ENCODE measurements at places on chromosomes 16 and 17.

DNA sequence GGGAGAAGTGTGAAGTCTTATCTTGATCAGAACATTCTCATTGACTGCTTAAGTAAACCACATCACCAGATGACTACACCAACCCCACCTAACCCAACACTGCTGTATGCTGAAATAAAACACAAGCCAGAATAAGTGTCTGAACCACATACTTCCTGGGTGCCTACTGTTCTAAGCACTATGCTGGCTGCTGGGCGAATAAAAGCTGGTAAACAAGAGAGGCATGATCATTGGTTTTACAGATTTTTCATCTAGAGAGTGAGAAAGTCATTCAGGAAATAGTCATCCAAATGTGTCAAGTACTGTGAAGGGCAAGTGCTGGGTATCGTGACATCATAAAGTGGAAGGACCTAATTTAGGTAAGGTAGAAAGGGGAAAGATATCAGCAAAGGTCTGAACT, 199.0 kb upstream of the SOX9 start:
- no peak for DNase-seq

DNA sequence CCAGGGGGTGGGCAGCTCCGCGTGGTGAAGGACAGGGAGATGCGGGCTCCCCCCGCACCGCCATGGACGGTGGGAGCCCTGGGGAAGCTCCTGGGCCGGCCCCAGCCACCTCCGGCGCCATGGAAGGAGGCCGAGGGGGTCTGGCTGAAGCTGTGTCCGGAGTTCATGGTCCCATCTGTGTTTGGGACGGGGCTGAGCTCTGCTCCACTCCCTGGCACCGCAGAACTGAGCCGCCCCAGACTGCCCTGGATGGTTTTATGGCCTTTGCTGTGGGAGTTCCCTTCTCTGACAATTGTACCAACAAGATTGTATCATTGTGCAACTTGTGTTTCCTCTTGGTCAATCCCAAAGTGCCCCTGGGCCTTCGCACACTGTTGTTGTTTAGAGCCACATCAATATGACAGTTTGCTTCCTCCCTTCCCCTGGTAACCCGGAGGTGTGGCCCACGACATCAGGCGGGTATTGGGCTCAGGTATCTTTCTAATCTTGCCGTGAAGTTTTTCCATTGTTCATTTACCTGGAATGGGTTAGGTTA, 942 bp downstream of the KRT23 start:
- no peak for DNase-seq

- DNase-seq = no peak
Measured at GRCh38 chr17:57783338-57783742, 38.2 kb upstream of the CCDC182 start.

GRCh38 chr17:73043686-73044581, 48.6 kb downstream of the SLC39A11 start:
- peak; percentile 77 for DNase-seq

DNA sequence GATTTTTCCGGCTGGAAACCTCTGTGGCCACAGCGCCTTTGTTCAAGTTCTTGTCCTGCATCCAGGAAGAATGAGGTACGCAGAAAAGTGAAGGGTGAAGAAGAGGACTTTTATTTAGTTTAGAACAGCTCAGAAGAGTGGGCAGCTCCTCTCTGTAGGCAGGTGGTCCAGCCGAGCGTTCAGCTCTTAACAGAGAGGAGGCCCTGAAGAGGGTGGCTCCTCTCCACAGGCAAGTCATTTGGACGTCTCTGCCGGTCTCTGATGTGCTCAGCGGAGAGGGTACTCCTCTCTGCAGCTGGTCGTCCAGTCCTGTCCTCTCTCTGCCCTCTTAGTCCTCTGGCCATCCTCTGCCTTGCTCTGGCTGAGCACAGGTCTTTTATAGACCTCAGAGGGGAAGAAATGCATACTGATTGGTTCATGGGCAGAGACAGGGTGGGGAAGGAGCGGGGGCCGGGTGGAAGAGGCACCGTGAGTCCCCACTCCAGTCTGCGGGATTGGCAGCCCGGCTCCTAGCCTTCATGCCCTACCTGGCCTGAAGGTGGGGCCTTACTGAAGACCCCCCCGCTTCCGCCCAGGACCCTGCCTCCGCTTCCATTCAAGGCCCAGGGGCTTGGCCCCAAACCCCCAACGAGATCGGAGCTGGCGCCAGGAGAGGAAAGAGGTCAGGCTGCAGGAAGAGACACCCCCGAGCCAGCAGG, 70.0 kb upstream of the NKD1 start:
- no peak for DNase-seq
